Retina (tissue), 1 donor: ENCODE measurements at places on chromosomes 5 and 9.
A peak's percentile ranks its signal among the peaks of the same experiment; 100 is the strongest.

DNA sequence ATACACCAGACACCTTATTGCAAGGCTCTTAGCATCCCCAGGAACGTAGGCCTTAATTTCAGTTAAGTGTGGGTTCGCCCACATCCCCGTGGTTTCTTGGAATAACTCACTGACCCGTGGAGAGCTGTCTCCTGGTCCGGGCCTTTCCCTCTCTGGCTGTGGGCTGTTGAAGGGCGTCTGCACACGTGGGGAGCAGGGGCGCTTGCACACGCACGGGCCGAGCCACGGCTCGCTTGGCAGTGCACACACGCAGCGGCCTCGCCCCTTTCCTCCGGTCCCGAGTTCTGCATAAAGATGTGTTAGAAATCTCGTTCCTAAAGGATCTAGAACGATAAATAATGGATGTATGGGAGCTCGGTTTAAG, 141.9 kb downstream of the PBX3 start:
- DNase-seq: peak; percentile 82

- DNase-seq: no peak
These were observed 37.9 kb downstream of the ERGIC1 start for GRCh38 chr5:172871982-172872381.

DNA sequence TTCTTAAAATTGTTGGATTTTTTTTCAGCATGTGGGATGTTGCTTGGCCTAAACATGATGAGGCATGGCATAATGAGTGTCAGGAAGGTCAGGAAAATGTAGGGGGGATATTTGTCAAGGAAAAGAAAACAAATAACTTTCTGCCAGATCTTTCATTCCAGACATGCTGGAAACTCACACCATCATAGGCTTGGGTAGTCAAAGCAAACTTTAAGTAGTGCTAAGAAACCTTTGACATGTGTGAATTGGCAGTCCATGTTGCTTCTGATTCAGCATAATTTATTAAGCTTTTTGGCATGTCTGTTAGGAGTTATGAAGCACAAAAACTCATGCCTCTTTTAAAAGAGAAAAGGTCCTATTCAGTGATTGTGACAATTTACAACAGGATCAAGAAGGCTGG, 61.3 kb upstream of the MTAP start:
- no peak for DNase-seq

GRCh38 chr9:84393266-84393950, 52.9 kb upstream of the SLC28A3 start:
- no peak for DNase-seq

DNA sequence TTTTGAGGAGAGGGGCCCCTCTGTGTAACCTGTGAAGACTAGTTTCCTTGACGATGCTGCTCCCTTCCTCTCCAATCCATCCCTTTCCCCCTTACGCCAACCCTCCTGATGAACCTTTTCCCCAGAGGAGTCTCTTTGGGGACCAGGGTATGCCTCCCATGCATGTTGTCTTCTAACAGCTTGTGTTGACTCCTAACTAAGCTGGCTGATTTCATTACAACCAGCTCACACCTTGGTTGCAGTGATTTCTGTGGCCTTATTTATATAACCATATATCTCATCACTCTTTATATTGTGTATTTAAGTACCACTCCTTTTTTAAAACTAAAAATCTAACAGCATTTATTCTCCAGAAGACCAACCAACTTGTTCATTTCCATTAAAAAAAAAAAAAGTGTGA, 42.5 kb downstream of the SFXN1 start:
- no peak for DNase-seq

DNA sequence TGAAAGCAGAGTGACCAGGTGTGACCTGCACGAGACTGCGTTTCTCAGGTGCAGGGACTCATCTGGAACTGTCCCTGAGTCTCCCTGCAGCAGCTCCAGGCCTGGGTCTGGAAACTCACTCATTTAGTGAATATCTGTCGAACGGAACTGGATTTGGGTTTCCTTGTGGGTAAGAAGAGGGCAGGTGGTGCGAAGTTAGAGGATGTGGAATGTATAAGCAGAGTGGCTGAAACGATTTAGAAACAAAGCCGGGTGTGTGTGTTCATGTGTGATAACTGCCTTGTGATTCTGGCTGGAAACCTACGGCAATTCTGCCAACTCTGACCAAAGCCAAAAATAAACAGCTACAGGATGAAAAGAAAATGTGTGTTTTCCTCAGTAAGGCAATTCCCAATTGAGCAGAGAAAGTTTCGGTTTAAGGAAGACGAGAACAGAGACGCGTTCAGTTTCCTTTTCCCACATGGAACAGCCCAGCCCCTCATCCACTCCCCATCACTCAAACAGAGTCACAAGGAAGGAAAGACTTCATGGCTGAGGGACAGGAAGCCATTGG, 130.3 kb downstream of the NSG2 start:
- no peak for DNase-seq

GRCh38 chr5:155822177-155822576, 504.8 kb upstream of the SGCD start:
- no peak for DNase-seq

DNA sequence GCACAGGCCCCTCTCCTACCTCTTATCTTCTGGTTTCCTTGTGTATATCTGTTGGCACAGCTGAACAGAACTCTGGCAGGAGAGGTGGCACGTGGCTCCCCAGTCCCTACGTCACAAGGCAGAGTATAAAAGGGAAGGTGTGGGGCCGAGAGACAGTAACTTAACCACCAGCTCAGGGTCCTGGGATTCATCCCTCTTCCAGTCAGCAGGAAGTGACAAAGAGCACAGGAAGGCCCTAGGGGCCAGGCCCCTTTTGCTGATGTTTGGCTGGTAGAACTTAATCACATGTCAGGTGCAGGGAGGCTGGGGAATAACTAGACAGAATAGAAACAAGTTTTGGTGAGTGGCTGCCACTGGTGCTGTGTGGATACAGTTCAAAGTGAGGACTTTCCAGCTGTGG, 4.5 kb upstream of the ICE1 start:
- DNase-seq: no peak

DNA sequence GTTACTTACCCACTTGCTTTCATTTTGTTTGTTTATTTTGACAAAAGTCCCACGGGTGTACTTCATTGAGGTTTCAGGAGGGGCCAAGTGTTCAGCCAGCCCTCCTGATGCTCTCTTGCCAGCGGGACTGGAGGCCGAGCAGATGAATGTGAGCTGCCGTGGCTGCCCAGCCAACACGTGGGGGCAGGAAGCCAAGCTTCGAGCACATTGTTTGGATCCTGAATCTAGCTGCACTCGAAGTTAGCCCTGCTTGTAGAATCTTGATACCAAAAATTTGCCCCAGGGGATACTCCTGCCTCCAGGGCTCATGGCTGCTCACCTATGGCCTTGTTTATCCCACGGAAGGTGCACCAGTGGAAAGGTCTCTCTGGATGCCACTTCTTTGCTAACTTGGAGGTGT, 49.3 kb downstream of the RASGEF1C start:
- DNase-seq: no peak

DNA sequence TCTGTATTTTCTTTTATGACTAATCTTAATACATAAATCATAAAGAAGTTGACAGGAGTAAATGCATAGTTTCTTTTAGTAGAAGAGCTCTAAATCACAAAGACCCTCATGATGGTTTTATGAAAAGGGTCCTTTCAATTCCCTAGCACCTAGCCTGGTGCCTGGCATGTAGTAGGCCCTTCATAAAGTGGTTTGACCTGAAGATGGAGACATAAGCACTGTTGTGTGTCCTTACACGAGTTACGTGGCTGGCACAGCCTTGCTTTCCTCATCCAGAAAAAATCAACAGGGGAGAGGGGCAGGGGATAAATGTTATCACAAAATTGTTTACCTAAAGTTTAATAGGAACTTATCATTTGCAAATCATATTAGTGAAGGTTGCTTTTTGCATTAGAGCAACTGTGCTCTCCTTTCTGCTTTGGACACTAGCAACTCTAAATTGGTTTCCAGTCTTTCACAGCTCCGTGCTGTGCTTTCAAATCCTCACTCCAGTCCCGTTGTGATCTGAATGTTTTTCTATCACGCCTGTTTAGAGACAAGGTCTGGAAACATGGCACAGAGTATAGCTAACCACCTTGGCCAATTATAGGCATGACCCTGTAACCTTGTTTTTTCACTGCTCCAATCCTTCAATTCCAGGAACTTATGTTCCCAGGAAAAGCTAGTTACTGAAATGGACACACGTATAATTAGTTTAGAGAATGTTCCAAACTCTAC, 55.7 kb downstream of the ARL15 start:
- no peak for DNase-seq

DNA sequence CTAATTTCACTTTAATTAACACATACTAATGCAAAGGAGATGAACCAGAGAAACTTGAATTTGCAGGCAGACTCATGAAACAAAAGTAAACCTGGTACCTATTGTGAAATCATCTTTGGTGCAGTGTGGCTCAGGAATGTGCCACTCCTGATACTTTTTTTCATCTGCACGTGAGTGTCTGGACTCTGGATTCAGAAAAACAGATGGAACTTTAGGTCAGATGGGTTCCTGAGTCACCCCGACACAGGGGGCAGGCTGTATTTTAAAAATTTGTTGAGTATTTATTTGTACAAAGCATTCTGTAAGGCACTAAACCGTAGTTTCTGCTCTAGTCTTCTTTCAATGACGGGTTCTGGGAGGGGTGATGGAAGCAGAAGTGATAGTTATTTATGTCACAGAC, 52.2 kb upstream of the TUT7 start:
- DNase-seq: no peak

- DNase-seq: no peak
These were observed 9.2 kb upstream of the ZNF354A start for GRCh38 chr5:178739452-178740180.

- DNase-seq: no peak
These were observed 103.4 kb downstream of the GDNF start for GRCh38 chr5:37736397-37736796.

DNA sequence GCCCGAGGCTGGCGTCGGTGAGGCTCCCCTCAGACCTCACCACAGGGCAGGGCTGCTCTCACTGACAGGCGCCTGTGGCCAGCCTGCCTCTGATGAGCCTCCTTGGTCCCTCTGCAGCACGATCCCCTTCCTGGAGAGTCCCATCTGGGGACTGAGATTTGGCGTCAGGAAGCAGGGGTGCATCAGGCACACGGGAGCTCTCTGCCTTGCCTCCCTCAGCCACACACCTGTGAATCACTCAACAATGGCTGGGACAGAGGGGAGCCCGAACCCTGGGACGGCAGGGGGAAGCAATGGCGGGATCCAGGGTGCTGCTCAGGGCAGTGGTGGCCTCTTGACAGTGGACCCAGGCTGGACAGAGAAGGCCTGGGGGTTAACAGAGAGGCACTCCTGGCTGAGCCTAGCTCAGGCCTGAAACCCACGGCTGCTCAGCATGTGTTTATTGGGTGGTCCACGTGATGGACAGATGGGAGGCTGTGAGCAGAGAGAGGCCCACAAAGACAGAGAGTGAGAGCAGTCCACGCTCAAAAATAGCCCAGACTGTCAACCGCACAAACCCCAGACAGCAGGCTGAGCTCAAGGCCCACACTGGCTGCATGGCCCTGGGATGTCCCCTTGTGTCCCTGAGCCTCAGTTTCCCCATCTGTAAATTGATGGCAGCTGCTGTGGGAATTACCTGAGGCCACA, 11.9 kb downstream of the RASGEF1C start:
- DNase-seq: peak; percentile 5

DNA sequence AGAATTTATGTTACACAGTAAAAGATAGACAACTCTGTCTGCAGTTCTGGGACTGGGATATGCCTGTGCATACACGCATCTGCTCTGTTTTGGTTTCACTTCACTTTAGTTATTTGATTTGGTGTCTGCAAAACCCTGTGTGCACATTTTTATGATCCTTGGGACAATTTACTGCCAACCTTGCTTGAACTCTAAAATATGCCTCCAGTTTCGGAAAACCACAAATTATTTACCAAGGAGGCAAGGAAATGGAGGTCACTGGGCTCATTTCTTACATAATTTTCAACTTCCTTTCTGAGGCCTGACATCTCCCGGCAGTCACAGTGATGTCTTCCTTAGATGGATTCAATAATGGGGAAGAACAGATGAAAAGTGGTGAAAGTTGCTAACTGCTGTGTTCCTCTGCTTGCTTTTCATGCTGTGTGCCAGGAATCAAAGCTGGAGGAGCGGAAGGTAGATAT, 61.2 kb upstream of the TAF11L2 start:
- DNase-seq: no peak

- peak; percentile 26 for DNase-seq
These were observed 9.4 kb downstream of the ERAP2 start for GRCh38 chr5:96885518-96886338.

DNA sequence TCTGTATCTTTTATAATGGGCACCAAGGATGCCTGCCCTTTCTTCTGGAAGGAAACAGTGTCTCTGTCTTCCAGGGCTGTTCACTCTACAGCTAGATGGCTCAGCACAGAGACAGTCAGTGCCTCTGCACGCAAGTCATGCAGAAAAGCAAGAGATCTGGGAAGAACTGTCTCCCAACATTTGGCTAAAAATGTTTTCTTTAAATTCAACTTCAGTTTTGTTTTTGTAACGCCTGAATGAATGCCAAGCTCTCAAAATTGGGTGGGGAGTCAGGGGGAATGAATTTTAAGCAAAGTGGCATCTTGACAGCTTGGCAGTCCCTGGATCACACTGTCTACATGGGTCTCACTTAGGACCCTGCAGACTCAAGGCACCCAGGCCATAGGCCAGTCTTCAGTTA, 12.6 kb downstream of the OLFML2A start:
- no peak for DNase-seq

- no peak for DNase-seq
These were observed 190.5 kb upstream of the CLINT1 start for GRCh38 chr5:158049459-158049858.

- no peak for DNase-seq
These were observed 141.0 kb downstream of the GADD45G start for GRCh38 chr9:89745601-89746376.

- DNase-seq: no peak
These were observed 242.4 kb upstream of the MEF2C start for GRCh38 chr5:89125372-89125771.

DNA sequence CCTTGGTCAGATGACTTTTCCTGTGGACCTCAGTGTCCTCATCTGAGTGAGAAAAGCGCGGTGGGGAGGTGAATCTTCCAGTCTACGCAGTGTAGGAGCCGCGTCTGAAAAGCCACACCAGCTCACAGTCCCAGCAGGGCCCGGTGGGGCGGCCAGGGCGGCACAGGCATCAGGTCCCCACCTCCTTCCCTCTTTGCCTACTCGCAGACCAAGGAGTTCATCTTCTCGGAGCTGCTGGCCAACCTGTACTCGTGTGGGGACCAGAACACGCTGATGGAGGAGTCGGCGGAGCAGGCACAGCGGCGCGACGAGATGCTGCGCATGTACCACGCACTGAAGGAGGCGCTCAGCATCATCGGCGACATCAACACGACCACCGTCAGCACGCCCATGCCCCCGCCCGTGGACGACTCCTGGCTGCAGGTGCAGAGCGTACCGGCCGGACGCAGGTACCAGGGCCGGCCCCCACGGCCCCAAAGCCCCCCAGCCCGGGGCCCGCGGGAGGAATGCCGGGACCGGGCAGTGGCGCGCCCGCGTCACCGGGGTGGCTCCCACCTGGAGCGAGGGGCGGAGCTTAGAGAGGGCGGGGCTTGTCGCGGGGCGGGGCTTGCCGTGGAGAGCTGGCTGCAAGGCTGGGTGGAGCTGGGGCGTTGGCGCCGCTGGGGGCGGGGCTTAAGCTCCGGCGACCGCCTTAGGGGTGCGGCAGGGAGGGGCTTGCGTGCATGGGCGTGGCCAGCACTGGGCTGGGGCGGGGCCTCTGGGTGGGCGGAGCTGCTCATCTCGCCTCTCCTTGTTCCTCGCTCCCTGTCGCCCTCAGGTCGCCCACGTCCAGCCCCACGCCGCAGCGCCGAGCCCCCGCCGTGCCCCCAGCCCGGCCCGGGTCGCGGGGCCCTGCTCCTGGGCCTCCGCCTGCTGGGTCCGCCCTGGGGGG, 25.6 kb downstream of the GOLGA2 start:
- DNase-seq: peak; percentile 35
